NCI-H187 treated with DMSO at 0.1 percent for 48 hours (cell line): ENCODE measurements at places on chromosomes 16 and 17.

DNA sequence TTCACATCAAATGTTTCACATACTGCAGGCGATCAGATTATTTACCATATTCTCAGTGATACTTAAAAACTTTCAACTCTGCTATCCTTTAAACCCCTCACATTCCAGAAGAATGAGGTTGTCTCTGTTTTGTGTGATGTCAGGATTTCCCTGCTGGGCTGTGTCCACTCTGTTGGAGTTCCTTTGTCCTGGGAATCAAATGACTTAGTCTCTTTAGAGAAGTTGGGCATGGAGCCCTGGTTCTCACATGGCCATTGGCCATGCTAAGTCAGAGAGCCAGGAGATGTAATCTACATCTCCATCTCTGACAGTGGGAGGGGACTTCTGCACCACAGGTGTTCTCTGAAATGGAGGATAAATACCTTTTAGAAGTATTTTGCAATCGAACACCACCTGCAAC is 205.1 kb upstream of the MAF start:
- no peak for DNase-seq

- no peak for DNase-seq
Measured at GRCh38 chr17:59401274-59401673, 69.8 kb downstream of the YPEL2 start.

DNA sequence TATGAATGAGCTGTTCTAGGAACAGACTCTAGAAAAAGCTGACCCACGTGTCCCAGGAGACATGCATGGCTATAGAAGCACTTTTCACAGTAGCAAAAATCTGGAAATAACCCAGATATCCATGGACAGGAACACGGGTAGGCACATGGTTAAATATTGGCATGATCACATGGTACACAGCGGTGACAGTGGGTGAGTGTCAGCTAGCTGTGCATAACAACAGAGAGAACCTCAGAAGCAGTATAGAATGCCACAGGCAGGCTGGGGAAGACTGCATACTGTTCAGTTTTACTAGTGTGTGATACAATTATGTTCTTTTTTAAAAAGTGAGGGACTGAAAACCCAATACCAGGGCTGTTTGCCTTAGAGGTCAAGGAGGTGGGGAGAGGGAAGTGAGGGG is 31.4 kb downstream of the EPN2 start:
- no peak for DNase-seq

DNA sequence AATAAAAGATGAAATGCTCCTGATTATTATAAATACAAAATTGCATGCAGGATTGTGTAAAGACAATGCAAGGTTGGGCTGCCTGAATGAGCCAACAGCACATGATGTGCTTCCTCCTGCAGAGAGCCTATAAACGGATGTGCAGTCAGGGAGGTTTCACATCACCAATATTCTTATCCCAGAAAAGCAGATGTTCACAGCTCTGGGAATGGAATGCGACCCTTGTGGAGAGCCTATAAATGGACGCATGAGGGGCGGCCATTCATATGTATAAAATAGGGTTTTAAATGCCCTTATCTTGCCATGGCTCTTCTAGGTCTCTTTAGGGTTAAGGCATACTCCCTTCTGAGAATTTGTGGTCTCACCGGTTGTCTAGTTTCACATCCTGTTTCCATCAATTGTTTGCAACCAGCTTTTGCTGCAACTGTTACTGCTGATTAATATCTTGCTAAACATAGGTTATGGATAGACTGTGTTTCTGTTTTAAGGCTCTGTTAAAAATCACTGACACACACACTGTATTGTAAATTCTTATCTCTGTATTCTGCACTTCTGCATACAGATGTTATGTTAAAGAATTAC is 31.9 kb downstream of the SLFN11 start:
- no peak for DNase-seq

DNA sequence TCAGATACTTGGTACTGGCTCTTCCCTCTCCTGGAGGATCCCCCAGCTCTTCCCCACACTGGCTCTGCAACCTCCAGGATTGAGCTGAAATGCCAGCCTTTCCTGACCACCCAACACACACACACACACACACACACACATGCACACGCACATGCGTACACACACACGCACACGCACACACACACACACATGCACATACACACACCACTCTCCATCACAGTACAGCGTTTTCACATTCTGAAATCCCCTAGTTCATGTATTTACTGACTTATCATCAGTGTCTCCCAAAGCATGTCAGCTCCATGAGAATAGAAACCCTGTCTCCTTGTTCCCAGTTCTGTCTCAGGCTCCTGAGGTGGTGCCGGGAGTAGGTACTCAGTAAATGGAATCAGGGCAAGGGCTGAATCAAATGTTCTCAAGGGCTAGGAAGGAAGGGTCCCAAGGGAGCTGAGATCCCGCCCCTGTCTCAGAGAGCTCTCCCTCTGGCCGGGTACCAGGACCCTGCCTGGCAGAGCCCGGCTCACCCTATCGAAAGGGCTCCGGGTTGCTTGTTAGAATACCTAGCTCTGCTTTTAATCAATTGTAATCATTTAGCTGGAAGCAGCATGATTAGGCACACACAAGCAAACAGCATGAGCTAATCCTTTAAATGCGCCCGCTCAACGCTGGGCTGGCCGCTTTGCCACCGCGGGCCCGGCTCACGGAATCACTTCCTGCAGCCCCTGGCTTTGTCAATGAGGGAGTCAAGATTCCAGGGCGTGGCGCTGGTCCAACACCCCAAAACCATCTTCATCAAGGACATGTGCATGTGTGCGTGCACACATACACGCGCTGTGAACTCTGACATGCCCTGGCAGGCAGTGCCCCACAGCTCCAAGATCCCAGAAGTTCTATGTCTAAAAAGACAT is 140.7 kb downstream of the C16orf78 start:
- no peak for DNase-seq

GRCh38 chr17:44906010-44906646 is 6.9 kb upstream of the EFTUD2 start:
- DNase-seq = no peak

- DNase-seq = no peak
Measured at GRCh38 chr17:81676906-81677305, 6.7 kb downstream of the ARL16 start.

- DNase-seq = no peak
Measured at GRCh38 chr16:81478876-81479511, 34.4 kb downstream of the CMIP start.

GRCh38 chr16:78516006-78516736 is 416.7 kb downstream of the WWOX start:
- no peak for DNase-seq

GRCh38 chr17:81926451-81927151 is 934 bp downstream of the MAFG start:
- DNase-seq = no peak

GRCh38 chr17:81020443-81020766 is 14.5 kb upstream of the BAIAP2 start:
- DNase-seq = no peak

DNA sequence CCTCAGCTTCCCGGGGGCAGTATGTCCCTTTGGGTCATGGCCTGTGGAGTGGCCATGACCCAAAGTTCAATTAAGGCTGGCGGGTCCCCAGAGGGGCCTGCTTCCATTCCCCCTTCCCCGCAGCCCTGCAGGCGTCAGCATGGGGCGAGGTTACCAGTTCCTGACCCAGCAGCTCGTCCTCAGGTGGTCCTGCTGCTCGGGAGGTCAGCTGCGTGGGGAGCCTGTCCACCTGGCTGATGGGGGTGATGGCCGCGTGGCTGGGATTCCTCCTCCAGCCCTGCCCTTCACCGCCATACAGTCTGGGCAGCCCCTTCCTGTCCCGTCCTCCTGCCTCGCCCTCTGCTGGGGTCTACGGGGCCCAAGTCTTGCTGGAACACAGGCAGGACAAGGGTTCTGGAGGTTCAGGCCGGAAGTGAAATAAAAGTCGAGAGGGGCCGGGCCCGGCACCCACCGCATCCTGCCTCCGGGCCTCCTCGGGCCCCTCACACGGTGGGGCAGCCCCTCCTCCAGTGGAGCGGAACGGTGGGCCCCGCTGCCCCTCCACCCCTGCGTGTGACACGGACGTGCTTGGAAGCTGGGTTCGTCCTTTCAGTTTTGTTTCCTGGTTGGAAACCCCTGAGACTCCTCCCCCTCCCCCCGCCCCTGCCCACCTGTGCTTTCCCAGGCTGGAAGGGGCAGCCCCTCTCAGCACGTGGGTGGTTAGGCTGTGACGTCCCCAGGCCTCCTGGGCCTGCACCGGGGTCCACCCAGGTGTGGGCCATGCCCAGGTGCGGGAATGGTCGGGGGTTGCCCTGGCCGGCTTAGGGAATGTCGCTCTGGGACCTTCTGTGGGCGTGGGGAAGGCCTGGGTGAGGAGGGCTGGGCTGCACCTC is 6.8 kb downstream of the UBALD2 start:
- DNase-seq = no peak

DNA sequence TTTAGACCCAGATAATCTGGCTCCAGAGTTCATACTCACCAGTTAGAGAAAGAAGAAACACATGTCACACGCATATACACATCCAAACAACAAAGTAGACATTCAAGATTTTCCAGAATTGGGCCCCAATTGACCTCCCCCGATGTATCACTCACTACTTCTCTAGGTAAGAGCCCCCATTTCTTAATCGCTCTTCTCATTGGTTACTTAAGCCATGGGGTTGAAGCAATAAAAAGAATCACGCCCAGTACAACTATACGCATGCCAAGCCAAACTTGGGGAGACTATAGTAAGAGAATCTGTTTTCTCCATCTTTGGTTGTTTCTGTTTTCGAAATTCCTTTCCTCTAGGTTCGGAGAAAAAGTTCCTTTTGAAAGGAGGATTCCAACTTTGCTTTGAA is 565 bp downstream of the DDX52 start:
- no peak for DNase-seq

GRCh38 chr16:70753228-70753627 is 47.7 kb downstream of the VAC14 start:
- DNase-seq = no peak

DNA sequence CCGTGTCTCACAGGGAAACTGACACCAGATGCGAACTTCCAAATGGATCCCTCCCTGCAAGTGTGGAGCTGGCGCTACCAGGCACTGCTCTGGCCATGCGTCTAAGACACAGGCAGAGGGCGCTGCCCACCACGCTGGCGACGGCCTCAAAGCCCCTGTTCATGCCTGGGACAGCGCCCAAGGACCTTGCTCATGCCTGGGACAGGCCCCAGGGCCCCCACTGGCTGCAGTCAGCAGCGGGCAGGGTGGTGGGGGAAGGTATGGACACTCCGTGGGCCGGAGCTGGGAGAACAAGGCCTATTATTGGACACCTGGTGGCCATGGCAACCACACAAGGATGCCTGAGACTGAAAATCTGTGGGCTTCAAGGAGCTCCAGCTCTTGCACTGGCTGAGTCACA is 8.8 kb downstream of the ZG16B start:
- no peak for DNase-seq

DNA sequence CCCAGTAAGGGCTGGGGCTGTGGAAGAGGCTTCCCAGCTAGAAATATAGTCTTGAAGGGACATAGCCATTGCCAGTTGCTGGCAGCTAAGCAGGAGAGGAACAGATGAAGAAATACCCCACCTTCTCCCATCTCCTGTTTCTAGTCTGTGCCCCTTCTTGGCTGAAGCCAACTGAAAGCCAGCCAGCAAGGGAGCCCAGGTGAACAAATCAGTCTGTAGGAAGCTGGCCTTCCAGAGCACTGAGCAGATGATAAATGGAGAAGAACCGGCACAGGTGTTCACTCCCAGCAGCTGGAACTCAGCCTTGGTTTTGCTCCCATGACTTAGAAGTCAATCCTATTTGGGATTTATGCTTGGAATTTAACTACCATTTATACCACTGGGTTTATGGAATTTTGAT is 69.2 kb upstream of the DHX40 start:
- DNase-seq = no peak

DNA sequence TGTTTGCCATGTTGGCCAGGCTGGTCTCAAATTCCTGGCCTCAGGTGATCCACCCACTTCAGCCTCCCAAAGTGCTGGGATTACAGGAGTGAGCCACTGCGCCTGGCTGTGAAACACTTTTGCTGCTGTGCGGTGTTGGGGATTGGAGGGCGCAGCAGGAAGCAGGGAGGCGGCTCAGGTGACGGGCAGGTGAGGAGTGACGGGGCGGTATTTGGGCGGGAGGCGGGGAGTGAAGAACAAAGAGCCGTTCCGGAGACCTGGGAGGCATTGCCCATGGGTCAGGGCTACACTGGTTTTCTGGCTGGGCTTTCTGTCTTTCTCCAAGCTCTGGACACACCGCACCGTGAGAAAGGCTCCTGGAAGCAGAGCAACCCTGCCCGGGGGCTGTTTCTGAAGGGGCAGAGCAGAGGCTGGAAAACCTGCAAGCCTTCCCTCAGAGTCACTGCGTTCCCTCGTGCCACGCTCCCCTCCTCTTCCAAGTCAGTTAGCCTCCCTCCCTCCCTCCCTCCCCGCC is 22.1 kb downstream of the CRISPLD2 start:
- peak; percentile 48 for DNase-seq

GRCh38 chr16:56075732-56076388 is 115.4 kb upstream of the GNAO1 start:
- no peak for DNase-seq

DNA sequence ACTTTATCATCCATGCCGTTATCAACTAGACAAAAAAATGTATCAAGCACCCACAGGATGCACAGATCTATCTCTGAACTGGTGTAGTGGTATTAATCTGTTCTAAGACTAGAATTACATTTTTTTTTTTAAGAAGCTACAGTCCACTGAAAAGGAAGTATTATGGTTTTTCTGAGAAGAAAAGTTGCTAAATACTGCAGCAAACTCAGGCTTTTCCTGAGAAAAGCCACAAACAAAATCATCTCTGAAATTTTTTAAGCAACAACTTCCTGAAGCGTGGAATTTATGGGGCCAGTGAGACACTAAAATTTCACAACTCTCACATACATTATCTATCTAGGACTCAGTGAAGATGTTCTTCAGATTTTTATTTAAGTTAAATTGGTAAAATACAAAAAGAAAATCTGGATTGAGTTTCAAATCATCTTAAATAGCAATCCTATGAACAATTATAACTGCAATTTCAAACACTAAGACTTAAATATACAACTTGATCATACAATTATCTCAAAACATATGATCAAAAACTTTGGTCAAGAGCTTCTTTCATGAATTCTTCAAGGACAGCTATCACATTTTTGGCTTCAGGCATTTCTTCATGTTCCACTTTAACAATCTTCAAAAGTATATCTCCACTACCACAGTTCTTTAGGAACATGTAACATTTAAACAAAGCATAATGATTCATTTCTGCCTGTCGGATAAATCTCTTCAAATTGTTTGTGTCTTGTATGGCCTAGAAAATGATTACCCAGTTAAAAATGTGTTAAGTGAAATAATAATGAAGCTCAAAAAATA is 10.5 kb downstream of the C17orf75 start:
- DNase-seq = no peak

GRCh38 chr17:77214328-77214727 is 73.6 kb downstream of the SEC14L1 start:
- no peak for DNase-seq

GRCh38 chr16:57041182-57042156 is 50.9 kb upstream of the CPNE2 start:
- DNase-seq = no peak

GRCh38 chr17:59221159-59221847 is 992 bp downstream of the GDPD1 start:
- no peak for DNase-seq

GRCh38 chr16:19879241-19879792 is 5.3 kb downstream of the GPRC5B start:
- DNase-seq = no peak

GRCh38 chr16:14263011-14263410 is 191.9 kb downstream of the MRTFB start:
- no peak for DNase-seq

GRCh38 chr17:67467500-67468455 is 90.7 kb downstream of the PITPNC1 start:
- DNase-seq = peak; percentile 50

- no peak for DNase-seq
Measured at GRCh38 chr17:38508954-38509771, 80.9 kb downstream of the ARHGAP23 start.

GRCh38 chr16:30728899-30729672 is 19.1 kb upstream of the PHKG2 start:
- DNase-seq = no peak
